ENCODE measurements at places on chromosomes 3 and 15.

GRCh38 chr3:59185591-59186369 lies 136.0 kb upstream of the CFAP20DC start:
- no peak for DNase-seq

DNA sequence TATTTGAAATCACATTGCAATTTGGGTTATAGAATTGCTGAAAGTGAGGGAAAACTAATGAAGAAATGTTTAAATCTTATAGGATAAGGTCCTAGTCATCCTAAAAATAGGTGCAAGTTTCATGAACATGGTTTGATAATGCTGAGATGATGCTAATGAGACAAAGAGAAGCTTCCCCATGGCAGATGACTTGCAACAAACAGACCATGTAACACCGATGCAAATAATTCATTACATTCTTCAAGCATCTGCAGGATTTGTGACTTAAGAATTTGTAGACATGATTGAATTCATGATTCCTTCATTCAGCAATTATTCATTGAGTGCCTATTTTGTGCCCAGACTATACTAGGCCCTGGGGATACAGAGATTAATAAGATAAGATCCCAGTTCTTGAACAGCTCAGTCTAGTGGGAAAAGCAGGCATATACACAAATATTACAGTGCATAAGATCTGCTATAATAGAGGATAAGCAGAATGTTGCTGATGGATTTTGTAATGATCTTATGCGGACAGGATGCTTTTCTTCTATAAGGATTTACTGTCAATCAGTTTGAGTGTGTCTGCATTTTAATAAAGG lies 367.9 kb upstream of the GBE1 start:
- DNase-seq = no peak

DNA sequence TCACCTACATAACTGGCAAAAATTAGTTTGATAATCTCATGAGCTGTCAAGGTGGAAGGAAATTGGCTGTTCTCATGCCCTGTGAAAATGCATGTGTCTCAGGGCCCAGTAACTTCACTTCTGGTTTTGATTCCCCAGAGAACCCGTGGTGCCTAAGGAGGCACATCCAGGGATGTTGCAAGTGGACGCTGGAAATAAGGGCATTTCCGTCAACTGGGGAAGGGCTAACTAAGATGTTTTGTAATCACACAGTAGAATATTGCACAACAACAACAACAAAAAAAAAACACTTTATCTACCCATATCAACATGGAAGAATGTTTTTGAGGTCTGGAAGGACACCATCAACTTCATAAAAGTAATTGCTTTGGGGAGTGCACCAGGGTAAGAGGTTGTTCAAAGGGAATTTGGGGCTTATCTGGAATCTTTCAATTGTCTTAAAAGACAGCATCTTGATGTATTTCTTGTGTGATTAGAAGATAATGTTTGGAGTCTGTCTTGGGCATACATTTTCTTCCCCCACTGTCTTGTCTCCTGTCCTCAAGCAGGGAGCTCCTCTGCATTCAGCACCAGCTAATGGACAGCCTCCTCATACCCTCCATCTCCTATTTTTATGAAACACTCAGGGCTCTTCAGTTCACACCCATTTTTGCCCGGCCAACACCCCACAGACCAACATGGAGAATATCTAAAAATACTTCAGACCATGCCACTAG lies 37.2 kb upstream of the PRR20G start:
- DNase-seq = no peak

DNA sequence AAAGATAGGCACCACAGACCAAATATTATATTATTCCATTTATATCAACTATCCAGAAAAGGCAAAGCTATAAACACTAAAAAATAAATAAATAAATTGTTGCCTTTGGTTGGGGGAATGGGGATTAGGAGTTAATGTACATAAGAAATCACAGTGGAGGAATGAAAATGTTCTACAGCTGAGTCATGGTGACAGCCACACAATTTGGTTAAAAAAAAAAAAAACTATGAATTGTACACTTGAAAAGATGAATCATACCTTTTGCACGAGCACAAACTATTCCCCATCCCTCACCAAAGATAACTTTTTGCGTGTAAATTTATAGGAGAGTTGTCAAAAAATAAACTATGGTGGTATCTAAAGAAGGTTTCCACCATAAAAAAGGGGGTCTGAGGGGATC lies 103.2 kb downstream of the TBC1D5 start:
- DNase-seq = no peak

DNA sequence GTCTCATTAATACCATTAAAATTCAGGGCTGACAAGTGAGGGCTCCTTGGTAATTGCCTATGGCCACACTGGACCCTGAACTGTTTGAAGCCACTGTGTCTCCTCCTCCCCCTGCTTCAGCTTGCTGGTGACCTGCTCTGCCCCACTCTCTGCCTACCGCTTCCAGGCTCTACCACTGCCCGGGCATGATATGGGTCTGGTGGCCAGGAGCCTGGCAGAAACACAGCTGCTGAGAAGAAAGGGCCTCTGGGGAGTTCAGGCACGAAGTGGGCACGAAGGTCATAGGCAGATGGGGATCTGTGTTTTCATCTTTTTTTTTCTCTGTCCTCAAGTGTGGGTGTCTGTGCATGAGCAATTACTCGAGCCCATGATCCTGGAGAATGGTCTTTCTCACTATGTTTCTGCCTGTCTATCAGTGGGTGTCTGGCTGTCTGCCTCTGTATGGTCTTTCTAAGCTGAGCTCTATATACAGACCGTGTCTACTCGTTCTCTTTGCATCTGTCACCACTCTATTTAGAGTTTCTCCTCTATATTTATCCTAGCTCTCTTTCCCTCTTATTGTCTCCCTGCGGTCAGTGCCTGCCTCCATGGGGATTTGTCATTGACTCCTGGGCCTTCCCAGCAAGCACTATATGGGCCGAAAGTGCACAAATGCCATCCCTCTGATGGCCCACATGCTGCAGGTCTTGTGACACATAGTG lies 42.1 kb upstream of the EPHB1 start:
- no peak for DNase-seq

DNA sequence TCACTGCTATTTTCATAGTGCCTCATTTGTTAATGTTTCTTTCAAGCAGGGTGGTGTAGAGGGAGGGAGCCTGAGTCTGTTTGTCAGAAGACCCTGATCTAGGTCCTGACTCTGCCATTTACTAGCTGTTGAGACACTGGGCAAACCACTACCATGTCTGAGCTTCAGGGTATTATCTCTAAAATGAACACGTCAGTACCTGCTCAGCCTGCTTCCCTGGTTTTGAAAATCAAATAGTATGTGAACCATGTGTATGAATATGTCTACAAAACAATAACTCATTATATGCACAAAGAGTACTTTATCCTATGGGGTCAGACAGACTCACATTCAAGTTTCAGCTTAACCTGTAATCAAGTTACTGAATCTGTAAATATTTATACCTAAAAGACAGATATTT lies 25.1 kb downstream of the SYNPR start:
- DNase-seq = no peak

DNA sequence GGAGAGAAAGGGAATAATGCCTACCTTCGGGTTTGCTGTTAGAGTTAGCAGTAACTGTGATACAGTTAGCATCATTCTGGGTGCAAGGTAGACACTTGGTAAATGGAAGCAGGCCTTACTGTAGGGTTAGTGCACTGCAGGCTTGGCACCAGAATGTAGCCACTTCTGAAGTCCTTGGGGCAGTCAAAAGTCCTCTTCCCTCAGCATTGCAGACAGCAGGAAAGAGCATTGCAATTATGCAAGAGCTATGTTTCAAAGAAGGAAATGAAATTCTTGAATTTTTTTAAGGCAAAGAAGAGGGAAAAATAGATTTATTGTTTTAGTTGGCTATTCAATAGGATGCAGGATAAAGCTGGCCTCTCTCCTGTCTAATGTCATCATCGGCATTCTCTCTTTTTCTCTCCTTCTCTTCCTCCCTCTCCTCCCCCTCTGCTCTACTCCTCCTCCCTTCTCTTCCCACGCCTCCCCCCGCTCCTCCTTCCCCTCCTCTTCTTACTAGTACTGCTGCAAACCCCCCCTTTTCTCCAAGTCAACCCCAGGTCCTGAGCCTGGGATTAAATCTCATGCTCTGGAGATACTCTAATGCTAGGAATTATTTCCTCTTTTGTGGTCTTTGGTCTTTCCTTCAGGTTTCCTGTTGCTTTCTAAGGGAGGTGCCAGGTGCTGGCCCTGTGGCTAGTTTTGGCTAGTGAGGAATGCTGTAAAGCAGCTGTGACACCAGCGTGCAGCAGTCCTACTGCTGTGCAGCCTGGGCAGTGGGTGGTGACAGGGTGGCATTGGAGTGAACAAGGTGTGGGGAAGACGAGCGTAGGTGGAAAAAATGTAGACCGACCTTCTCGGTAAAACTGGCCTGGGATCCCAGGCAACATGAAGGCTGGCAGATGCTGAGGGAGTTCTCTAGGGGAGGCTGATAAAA lies 21.7 kb downstream of the EEFSEC start:
- no peak for DNase-seq

GRCh38 chr3:53921296-53921695 lies 29.6 kb upstream of the SELENOK start:
- DNase-seq = no peak

GRCh38 chr3:138051947-138052802 lies 42.2 kb downstream of the CLDN18 start:
- DNase-seq = no peak

DNA sequence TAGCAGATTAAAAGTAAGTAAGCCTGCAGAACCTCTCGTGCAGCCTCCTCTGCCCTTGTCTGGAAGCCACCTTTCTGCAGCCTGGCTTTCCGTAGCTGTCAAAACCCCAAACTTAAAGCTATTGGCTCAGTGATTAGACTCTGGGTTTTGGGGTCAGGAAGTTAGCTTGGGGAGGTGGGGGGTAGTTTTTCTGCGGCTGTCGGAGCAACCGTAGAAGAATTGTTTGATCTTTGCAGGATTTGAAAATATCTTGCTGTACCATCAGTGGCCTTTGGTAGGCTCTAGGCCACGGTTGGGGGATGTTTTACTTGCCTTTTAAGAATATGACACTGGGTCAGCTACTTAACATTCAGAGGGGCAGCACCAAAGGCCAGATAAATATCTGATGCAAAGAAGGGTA lies 88.4 kb upstream of the RASGRP1 start:
- DNase-seq = no peak

- no peak for DNase-seq
These were observed 46.5 kb downstream of the EXOG start for GRCh38 chr3:38542401-38543298.

- DNase-seq = no peak
These were observed 31.3 kb upstream of the BFSP2 start for GRCh38 chr3:133368371-133369067.

DNA sequence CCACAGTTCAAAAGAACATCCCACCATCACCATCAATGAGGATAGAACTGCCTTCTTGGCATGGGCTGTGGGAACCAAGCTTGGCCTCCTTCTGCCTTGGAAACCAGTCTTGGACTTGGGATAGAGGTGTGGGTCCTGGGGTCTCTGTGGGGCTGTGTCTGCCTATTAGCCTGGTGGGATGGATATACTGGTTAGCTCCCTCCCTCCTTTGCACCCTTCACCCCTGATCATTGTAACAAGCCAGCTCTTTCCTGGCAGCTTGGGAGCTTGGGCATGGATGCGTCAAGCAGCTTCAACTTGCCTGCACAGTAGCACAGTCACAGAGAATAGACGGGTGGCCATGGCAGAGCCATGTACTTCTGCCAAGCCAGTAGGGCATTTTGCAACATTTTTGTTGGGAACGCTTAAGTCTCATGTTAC lies 65.2 kb downstream of the SMAD6 start:
- DNase-seq = no peak

DNA sequence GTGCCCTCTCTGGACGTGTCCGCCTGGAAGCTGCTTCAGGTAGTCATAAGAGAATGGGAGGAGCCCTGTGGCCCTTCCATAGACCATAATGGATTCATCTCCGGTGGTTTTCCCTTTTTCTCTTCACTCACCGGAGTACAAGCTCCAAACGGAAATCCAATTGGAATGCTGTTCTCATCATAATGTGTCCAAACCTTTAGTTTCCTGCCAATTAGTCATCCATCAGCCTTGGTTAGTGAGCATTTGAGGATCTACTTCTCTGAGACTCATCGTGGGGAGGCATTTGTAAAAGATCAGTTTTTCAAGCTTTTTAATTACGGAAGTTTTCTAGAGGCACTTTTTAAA lies 34.9 kb downstream of the ABHD2 start:
- no peak for DNase-seq

GRCh38 chr3:60402931-60403330 lies 848.3 kb downstream of the FHIT start:
- no peak for DNase-seq

DNA sequence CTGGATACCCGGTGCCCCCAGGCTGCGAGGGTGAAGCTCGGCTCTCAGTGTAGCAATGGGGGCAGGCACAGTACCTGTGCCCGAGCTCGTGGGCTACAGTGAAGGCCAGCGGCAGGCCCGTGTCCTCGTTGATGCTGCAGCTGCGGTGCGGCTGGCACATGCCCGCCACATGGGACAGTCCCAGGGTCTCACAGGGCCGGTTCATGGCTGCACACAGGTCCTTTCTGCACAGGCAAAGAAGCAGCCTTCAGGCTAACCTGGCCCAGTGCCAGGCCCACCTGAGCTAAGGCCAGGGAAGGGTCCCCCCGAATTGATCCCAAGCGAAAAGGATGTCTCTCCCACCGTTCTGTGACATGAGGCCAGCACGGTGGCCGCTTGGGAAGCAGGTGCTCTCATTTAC lies 21.6 kb downstream of the ADAMTS7 start:
- DNase-seq = no peak

DNA sequence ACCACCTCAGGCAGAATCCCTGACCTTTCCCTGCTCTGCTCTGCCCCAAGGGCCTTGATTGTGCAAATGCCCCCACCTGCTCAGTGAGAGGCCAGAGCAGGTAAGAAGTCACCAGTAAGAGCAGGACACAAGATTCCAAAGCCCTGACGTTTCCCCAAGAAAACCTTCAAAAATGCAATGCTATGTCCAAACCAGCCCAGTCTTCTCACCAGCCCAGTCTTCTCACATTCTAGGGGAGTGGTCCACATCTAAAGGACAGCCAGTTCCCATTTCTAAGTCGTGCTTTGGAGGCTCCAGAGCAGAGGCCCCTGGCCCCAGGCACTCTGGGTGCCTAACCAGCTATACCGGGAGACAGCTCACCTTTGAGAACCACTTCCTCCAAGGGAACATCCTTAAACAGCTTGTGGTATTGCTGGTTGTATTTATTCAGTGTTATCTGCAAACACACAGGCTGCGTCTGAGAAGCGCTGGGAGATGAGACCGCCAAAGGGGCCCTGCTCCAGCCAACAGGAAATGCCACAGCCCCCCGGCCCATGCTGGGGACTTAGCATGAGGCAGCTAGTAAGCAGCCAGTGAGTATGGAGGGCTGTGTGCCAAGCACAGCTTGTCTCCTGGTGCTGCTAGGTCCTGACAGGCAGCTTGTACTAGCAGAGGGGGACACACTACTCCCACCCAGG lies 29.3 kb downstream of the GRAMD2A start:
- no peak for DNase-seq

Measured in stimulated activated CD8-positive, alpha-beta memory T cell treated with anti-CD3 and anti-CD28 coated beads, Interleukin-4, amount 100 ng/mL, for 4 hours (primary cell).